HEK293T (cell line): ENCODE measurements at places on chromosomes 3 and 15.

DNA sequence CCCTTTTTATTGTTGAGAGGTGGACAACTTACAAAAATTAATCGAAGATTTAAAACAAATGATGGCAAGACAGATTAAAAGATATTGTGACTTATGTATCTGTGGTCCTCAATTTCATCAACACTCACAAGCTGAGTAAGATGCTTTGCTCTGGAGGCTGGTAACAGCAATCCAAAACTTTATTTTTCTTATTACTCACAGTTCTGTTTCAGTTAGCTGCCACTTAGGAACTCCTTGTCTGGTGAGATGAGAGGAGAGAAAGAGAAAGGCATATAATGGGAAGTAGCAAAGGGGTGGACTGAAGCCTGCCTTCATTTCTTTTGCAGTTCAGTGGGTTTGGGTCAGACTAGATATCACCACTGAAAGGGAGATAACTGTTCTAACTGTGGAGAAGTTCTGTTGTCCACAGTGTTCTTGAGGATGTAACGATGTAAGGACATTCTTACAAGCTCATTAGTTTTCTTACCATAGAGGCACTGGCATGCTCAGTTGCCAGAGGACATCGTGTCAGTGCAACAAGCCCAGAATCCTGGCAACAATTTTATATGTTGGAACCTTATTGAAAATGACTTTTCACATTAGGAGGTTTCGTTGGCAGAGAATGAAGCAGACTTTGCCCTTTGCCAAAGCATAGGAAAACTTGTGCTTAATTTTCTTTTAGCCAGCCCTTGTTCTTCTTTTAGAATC is 93.6 kb downstream of the PLCL2 start:
- no peak for DNase-seq

DNA sequence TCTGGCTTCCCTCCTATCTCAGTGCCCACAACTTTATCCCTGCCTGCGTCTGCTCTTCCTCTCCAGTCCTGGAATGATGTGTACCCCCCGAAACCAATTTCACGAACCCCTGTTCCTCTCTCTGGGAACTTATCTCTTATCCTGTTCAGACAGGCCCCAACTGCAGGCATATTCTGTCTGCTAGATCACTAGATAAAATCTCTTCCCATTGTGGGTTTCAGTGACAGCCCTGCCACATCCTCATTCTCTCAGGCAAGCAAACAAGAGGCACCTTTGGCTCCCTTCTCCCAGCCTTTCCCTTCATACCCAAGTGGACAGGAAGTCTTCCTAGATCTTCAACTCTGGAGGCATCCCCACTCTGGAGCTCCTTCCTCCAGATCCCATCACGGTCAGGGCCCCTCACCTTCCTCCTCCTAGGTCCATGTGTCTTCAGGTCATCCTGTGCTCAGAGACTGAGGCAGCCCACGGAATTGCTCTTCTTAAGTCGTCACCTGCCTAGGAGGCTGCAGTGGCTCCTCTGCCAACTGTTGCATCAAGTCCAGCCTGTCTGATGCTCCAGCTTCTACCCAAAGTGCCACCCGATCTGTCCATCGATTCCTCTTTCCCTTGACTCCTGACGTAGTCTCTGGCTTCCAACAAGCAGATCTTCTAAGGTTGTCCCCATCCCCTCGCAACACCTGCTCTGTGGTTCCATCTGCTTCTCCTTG is 190.8 kb downstream of the SLCO3A1 start:
- DNase-seq = no peak

GRCh38 chr3:168081171-168081771 is 14.5 kb downstream of the GOLIM4 start:
- no peak for DNase-seq

- DNase-seq = no peak
Observed at GRCh38 chr3:151998744-151999143, 125.3 kb downstream of the SUCNR1 start.

GRCh38 chr3:7728566-7729519 is 772.8 kb upstream of the LMCD1 start:
- DNase-seq = no peak

DNA sequence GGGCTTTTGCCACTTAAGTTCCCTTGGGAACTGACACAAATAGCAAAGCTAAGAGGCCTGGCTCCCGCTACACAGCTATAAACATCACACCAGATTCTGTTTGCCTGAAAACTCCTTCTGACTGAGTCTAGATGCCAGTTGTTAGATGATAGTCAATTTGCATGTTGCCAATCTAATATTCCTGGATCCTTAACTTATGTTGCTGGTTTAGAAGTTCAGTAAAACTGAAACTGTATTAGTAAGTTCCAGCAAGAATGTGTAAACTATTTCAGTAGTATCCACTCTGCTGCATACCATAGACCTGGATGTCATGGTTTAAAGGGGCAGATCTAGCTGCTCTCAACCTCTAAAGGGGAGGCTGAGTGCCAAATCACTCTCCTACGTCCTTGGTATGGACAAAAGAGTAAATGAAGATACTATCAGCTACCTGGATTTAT is 27.1 kb upstream of the LACTB start:
- DNase-seq = no peak

DNA sequence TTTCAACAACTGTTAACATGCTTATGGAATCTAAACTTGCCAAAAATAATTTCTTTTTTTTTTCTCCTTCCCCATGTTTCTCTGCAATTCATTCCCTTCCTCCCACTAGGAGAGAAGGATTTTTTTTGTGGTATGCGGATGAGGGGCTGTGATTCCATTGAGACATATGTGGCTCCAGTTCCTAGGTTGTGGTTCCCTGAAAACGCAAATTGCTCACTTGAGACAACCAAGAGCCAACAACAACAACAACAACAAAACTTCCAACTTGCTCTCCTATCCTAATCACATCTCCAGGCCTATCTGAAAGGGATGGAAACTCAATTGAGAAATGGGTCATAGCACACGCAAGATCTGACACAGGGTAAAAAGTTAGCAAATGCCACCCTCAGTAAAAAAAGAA is 406.5 kb upstream of the TGFBR2 start:
- no peak for DNase-seq

- DNase-seq = no peak
Observed at GRCh38 chr15:65979316-65979715, 110.0 kb downstream of the RAB11A start.

DNA sequence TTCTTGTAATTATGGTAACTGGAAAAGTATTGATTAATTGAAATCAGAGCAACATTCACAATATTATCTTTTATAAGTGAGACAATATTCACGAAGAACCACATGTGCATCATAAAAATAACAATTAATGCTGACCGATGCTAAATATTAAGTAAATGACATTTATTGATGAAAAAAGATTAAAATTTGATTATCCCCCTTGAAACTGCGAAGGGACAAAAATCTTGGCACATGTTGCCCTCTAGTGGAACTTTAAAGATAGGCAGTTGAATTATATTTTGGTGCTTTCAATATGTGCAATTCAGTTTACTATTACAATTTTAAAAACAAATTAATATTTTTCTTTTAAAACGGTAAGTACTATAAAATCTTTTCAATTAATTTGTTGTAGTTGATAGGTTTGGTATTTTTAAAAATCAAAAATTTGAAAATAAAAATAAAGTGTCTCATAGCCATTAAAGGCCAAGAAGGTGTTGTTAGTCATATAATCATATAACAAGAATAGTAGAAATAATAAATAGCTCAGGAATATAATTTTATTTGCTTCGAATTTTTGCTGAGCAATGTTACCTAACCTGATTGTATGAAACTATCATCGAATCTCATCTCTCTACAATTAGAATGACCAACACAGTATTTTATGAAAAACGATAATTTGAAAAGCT is 270.2 kb downstream of the ROBO1 start:
- peak; percentile 23 for DNase-seq

- DNase-seq = no peak
Observed at GRCh38 chr3:16570113-16570512, 35.1 kb downstream of the DAZL start.

GRCh38 chr15:57310876-57311275 is 65.4 kb upstream of the CGNL1 start:
- DNase-seq = no peak

- no peak for DNase-seq
Observed at GRCh38 chr15:80950291-80951078, 39.1 kb downstream of the MESD start.

DNA sequence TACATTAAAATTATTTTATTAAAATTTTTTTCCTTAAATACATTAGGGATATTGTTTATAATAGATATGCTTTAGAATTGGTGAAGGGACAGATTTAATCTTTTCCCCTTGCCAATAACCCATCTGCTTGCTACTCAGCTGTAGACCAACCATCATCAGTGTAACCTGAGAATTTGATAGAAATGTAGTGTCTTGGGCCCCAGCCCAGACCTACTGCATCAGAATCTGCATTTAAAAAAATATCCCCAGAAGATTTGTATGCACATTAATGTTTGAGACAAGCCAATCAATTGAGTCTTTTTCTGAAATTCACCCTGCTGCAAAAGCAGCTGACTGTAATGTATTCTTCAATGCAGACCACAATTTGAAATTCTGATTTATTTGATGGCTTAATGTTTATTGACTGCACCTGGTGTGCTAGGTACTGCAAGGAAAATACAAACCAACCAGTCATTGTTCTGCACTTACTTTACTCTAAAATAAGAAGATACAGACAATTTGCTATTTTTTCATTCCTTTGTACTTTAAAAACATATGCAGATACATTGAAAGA is 190.7 kb upstream of the SGO1 start:
- DNase-seq = no peak

DNA sequence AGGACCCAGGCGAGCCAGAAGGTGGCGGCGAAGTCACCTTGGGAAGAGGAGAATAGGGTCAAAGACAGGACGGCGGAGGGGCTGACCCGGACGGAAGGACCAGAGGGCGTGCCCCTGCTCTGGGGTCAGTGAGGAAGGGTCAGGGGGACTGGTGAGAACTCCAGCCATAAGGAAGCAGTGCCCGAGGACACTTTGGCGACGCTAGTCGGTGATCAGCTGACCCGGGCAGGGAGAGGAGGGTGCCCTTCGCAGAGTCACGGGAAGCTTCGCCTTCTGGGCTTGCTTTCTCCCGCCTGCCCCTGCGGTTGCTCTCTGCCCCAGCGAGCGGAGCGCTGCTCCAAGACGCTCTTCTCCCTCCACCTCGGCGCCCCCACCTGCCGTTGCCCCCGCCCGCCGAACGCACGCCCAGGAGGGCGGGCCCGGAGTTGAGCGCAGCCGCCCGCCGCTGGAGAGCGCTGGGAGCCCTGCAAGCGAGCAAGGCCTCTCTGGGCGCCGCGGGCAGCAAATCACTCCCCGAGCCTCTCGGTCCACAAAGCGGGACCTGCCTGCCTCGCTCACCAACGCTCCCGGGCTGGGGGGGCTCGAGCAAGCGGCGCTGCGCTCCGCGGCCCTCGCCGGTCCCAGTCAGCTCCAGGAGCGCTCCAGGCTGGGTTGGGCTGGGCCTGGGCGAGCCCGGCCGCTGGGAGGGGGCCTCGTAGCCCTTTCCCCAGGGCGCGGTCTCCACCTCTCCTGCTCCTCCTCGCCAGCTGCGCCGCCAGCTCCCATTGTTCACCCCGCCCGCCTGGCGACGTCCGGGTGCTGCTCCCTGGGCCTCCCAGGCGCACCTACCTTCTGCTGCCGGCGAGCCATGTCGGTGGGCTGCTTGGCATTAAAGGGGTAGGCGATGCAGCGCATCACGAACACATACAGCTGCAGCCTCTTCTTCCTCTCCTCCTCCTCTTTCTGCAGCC is 1.2 kb downstream of the CADPS start:
- peak; percentile 46 for DNase-seq

DNA sequence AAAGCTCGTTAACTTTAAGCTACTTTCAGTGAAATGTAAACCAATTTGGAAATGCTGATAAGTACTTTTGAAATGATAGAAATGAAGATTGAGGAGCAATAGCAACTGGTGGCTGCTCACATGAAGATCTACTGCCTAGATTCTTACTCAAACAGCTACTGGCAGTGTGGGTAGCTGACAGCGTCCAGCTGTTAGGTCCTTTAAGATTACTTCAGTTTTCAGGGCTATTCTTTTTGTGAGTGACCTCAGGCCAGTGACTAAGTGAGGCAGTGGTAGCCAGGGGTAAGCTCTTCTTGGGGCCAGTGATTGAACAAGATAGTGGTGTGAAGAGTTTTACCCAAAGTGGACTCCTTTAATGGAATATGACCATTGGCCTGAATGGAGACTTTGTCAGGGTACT is 41.3 kb downstream of the NECTIN3 start:
- DNase-seq = no peak

DNA sequence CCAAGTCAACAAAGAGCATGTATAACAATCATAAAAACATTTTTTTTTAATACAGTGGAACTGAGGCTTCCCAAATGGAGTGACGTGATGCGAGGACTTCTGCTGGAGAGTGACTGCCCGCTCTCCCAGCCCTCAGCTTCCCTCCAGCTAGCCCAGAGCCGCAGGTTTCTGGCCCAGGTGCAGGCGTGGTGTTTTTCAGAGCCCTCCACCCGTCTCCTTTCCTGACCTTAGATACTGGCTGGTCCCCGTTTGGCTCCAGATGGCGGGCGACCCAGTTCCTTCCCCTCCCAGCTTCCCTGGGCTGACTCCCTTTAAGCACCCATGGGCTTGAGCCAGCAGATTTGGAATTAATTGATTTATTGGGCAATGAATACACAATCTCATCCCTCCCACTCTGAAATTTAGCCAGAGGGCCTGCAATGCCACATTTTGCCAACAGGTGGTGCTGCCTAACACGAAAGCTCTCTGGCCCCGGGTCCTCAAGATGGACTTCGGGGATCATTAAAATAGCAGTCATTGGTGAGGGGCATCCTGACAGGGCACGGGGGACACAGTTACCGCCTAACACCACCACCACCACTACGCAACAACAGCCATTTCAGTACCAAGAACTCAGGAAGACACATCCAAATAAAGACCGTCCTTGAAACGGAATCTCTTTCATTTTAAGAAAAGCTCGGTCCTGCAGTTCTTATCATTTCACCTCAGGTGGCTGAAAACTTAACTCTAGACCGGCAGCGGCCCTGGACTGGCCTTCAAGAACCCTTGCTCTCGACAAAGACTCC is 47.5 kb upstream of the MUC4 start:
- peak; percentile 65 for DNase-seq

GRCh38 chr3:25462495-25462894 is 34.4 kb downstream of the RARB start:
- no peak for DNase-seq

GRCh38 chr15:70596354-70597055 is 166.9 kb downstream of the UACA start:
- no peak for DNase-seq

DNA sequence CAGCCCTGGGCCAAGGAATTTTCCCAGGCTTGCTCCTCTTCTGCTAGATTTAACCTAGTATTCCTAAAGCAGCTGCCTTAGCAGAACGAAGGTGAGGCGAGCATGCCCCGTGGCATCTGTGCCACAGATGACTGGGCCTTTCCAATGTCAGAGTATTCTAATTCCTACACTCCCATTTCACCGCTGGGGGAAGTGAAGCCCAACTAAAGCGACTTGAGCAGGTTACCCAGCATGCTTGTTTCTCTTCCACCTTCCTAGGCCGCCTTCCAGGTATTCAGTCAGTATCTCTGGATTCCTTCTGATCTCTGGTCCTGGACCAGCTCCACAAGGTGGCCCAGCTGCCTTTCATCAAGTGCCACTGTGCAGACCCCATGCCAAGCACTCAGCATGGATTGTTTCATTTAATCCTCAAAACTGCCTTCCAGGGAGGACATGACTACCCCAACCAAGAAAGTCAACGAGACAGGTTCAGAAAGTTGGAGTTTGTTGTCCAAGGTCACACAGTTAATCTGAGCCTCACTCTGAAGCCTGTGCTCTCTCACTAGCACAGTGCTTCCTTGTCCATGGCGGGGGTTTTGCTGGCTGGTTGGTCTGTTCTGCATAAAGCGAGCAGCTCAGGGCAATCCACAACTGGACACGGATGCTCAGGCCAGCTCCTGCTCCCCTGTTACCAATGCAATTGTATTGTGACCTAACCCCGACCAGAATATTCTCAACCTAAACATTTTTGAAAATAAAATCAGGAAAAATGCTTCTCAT is 15.1 kb downstream of the MYO5C start:
- DNase-seq = no peak
